Bronchial smooth muscle cell (primary cell): ENCODE measurements at places on chromosomes 12 and 14. TPM values are rescaled to one million over a fixed set of nuclear protein-coding genes. Genes with fewer than 3 reads are reported as not detected.

Gene KRT74
- not detected in 2 replicates for total RNA-seq

Gene SMCO2
- total RNA-seq = 0.09 TPM in 1 of 2 replicates, not detected in the other

Gene POTEM
- total RNA-seq = not detected in 2 replicates

Gene EML5
- total RNA-seq = 0.09 and 0.32 TPM in 2 replicates

Gene TSPAN11
- total RNA-seq = 0.26 and 0.32 TPM in 2 replicates

Gene CD163L1
- under 0.01 and 0.16 TPM in 2 replicates for total RNA-seq

Gene FIGNL2
- 0.09 and 0.16 TPM in 2 replicates for total RNA-seq

Gene STXBP6
- 3.9 and 7.6 TPM in 2 replicates for total RNA-seq

Gene CALCOCO1
- 148 and 205 TPM in 2 replicates for total RNA-seq

Gene BCAT1
- 61.8 and 63.3 TPM in 2 replicates for total RNA-seq

Gene OLR1
- 0.16 TPM in 1 of 2 replicates, not detected in the other for total RNA-seq

Gene PSMA3
- total RNA-seq = 41.0 and 60.2 TPM in 2 replicates

Gene KCNJ8
- total RNA-seq = 5.5 and 8.2 TPM in 2 replicates

Gene NANOG
- under 0.01 TPM in 1 of 2 replicates, not detected in the other for total RNA-seq

Gene NUAK1
- total RNA-seq = 1.9 and 2.2 TPM in 2 replicates

Gene ALG10B
- 0.60 and 1.3 TPM in 2 replicates for total RNA-seq

Gene HEATR5A
- 33.9 and 39.0 TPM in 2 replicates for total RNA-seq

Gene TMEM121
- 6.6 and 10.1 TPM in 2 replicates for total RNA-seq

Gene DAO
- total RNA-seq = not detected in 2 replicates

Gene CFAP54
- total RNA-seq = 0.86 and 2.2 TPM in 2 replicates

Gene PHETA1
- total RNA-seq = 3.9 and 5.8 TPM in 2 replicates

Gene CYP27B1
- total RNA-seq = 0.26 TPM in 1 of 2 replicates, not detected in the other

Gene GPR132
- 0.32 and 1.0 TPM in 2 replicates for total RNA-seq

Gene AMHR2
- not detected in 2 replicates for total RNA-seq

Gene SIX1
- total RNA-seq = 9.8 and 18.1 TPM in 2 replicates

Gene RPS6KL1
- total RNA-seq = under 0.01 and 0.47 TPM in 2 replicates

Gene KRT3
- total RNA-seq = not detected in 2 replicates

Gene DNAJC22
- total RNA-seq = 0.43 and 7.9 TPM in 2 replicates

Gene GPR65
- not detected in 2 replicates for total RNA-seq

Gene OR6C3
- not detected in 2 replicates for total RNA-seq

Gene GLI1
- total RNA-seq = 0.47 and 0.86 TPM in 2 replicates

Gene SLC39A5
- 0.26 and 0.47 TPM in 2 replicates for total RNA-seq

Gene RD3L
- not detected in 2 replicates for total RNA-seq

Gene SEL1L
- 72.0 and 137 TPM in 2 replicates for total RNA-seq

Gene CTDSP2
- total RNA-seq = 55.8 and 96.5 TPM in 2 replicates

Gene DIO2
- 11.5 and 24.3 TPM in 2 replicates for total RNA-seq

Gene CEP290
- 4.1 and 8.4 TPM in 2 replicates for total RNA-seq

Gene HPD
- 0.60 and 1.7 TPM in 2 replicates for total RNA-seq

Gene PLEK2
- 2.6 and 6.5 TPM in 2 replicates for total RNA-seq

Gene NR4A1
- total RNA-seq = 1.6 TPM in 2 replicates

Gene SSTR1
- total RNA-seq = 0.16 and 0.26 TPM in 2 replicates

Gene LPAR5
- total RNA-seq = not detected in 2 replicates

Gene KLRF2
- not detected in 2 replicates for total RNA-seq

Gene RASSF9
- total RNA-seq = 0.43 and 0.47 TPM in 2 replicates
